Astrocyte of the spinal cord (primary cell): ENCODE measurements at places on chromosomes 7 and 10.
A peak's percentile ranks its signal among the peaks of the same experiment; 100 is the strongest.

DNA sequence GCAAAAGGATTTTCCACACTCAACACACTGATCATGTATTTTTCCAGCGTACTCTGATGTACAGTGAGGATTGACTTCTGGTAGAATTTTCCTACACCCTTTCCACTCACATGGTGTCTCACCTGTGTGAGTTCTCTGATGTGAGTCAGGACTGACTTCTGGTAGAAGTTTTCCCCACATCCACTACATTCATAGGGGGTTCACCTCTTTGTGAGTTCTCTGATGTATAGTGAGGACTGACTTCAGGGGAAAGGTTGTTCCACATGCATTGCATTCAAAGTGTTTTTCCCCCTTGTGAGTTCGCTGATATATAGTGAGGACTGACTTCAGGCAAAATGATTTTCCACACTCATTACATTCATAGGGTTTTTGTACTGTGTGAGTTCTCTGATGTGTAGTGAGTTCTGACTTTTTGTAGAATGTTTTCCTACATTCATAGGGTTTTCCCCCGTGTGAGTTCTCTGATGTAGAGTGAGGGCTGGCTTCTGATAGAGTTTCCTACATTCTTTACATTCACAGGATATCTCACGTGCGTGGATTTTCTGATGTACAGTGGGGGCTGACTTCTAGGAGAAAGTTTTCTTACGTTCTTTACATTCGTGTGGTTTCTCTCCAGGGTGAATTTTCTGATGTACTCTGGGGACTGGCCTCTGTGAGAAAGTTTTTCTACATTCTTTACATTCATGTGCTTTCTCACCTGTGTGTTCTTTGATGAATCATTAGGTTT, 146.5 kb downstream of the GLRX3 start:
- DNase-seq: no peak

DNA sequence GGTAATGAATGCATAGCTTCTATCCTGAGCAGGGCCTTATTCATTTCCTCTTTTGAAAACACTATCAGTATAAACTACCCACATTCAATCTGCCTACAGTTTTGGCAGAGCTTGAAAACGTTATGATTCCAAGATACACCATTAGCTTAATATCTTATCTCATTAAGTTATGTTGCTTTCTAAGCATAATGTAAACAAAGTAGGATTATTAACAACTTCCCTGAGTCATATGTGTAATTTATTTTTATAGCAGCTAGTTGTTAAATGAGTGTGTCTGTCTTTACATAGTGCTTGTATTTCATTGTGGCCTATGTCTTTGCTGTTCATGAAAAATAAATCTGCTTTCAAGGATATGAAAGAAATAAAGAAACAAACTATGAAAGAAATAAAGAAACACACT, 106.2 kb upstream of the DLX6 start:
- DNase-seq: no peak

- DNase-seq: no peak
These were observed 40.3 kb downstream of the ARHGAP22 start for GRCh38 chr10:48564466-48565160.

GRCh38 chr7:71470830-71471229, 338.9 kb downstream of the GALNT17 start:
- DNase-seq: no peak

DNA sequence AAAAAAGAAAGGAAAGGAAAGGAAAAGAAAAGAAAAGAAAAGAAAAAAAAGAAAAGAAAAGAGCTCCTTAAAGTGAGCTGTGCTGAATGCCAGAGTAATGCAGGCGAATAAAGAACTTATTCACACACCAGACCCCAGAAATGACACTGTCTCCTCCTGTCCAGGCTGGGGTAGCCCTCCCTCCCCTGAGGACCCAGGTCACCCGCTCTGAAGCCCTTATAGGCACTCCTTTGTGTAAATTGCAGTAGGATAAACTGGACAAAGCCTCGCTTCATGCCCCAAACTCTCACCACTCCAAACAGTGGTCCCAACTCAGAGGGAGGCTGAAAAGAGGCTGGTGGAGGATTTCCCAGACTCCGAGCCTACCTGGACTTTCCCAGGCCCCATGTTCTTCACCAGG, 46.3 kb downstream of the PKD1L1 start:
- no peak for DNase-seq

- peak; percentile 87 for DNase-seq
These were observed 6.8 kb upstream of the TAS2R40 start for GRCh38 chr7:143214789-143215679.

GRCh38 chr10:86311190-86311589, 55.4 kb downstream of the GRID1 start:
- DNase-seq: no peak

DNA sequence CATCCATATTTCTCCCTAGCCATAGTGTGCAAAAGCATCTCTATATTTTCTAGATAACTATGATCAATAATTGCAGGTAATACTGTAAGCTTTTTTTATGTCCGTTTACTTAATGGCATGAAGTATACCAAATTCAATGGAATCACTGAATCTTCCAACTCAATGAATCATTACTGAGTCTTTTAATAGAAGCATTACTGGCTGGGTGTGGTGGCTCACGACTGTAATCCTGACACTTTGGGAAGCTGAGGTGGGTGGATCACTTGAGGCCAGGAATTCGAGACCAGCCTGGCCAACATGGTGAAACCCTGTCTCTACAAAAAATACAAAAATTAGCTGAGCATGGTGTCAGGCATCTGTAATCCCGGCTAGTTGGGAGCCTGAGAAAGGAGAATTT, 372.5 kb downstream of the BMPER start:
- no peak for DNase-seq

DNA sequence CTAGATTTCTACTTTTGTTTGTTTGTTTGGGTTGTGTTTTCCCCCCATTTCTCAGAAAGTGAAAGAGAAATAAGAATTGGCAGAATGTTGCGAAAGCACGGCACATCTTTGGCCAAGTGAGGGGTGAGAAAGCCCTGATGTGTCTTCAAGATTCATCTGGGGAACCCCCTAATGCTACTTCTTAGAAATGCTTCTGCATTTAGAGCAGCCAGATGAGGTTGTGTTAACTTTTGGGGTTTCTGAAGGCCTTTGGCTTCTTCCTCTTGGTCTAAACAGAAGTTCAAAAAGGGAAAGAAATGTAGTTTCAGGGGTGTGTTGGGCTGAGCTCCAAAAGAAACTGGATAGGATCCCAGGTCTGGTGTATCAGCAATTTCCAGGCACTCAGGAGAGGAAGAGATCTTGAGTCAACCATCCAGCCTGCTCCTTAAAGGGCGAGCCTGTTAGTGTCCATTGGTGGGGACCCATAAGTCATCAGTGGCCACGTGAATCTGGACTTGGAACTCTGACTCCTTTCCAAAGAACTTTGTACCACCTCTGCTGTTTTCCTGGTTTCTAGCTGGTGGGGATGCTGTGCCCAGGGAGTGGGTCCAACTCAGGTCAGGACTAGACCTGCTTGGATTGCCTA, 6.5 kb downstream of the DUSP5 start:
- peak; percentile 84 for DNase-seq

- DNase-seq: no peak
These were observed 4.7 kb upstream of the EBF3 start for GRCh38 chr10:129968853-129969183.

DNA sequence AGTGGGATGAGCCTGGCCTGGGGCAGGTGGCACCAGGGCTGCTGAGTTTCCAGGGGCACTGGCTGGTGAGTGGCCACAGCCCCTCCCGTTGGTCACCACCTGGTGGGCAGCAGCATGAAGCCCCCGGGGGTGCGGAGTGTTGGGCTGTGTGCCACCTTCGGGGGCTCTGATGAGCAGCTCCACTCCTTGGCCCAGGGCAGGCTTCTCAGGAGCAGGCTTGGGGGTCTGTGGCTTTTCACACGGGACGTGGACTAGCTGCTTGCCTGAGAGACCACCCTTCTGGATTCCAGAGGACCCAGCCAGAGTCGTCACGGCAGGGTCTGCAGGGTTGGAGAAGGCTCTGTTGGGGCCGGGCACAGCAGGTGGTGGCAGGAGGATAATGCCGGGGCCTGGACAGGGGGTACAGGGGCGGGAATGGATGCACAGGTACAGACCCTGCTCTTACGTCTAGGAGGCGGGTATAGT, 193.1 kb downstream of the ADARB2 start:
- DNase-seq: no peak

DNA sequence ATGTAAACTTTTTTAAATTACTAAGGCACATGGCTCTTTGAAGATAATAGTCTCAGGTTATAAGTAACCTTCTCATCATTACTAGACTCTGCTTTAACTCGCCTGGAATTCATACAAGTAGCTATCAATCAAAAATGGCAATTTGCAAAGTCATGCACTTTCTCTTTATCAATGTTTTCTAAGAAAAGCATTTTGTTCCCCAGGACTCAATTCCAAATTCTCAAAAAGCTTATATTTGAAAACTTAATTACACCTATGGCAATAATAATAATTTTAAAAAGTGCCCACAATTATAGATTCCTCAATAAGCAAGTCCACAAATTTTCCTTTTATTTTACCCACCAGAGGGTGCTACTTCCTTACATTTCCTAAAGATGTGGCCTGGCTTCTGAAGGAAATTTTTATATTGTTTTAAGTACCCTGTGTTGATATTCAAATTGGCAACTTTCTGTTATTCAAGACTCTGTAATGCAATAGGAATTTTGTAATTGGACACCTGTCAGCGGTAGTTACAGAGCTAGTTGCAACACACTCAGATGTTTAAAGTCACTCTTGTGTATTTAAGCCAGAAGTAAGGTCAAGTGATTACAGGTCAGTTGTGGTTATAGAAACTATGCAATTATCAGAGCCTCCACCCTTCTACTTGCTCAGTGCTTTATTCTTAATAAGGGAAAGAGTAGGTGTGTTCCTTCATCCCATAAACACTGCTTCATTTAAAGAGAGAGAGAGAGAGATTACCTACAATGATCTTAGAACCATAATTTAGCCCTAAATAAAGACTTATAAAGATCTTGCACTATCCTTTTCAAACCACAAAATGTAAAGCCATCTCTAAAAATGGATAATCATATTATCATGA, 47.1 kb upstream of the HYAL4 start:
- peak; percentile 91 for DNase-seq

DNA sequence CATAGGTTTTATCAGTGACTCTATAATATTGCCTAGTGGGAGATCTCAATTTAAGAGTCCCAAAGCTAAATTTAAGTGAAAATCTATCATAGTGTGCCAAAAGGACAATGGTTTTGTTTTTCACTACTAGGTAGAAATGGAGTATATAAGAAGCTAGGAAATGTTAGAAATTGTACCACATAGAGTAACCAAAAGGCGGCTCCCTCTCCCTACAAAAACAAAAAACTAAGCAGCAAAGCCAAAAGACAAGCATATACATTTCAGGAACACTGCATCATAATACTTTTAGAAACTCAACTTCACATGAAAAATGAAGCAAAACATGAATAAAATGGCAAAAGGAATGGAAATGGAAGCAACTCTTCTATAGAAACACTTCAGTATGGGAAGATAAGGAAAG, 271.6 kb downstream of the CACNA2D1 start:
- no peak for DNase-seq

GRCh38 chr10:127983344-127984100, 76.6 kb downstream of the PTPRE start:
- DNase-seq: no peak

DNA sequence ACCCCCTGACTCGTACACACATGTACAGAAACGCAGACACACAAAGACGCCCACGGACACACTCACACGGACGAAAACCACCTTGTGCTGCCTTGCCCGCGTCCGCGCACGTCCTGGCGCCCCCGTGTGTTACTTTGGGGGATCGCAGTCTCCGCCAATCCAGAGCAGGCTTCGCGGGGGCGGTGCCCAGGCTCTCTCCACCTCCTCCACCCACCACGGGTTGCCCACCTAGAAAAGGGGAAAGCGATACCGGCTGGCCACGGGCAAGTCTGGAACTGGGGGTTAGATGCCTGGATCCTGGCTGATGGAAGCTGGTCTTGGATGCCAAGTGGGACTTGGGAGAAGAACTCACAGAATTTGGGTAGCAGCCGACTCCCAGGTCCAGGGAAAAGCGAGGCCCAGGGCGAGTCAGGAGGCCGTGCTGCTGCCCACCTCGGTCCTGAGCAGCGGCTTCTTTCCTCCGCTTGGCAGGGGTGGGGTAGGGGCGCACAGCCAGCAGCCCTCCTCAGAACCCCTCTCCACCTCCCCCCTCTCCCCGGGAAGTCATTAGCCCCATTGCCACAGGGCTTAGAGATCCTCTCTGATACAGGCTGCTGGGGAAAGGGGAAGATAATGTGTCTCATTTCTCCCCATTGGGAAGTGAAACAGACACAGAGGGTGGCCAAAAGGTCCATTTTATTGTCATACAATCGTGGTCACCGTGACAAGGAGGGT, 4.6 kb upstream of the VGF start:
- DNase-seq: peak; percentile 48
